ENCODE measurements at places on chromosomes 5 and 9.
A peak's percentile ranks its signal among the peaks of the same experiment; 100 is the strongest.

- no peak for DNase-seq
These were observed 20.5 kb upstream of the MEGF9 start for GRCh38 chr9:120734607-120735410.

DNA sequence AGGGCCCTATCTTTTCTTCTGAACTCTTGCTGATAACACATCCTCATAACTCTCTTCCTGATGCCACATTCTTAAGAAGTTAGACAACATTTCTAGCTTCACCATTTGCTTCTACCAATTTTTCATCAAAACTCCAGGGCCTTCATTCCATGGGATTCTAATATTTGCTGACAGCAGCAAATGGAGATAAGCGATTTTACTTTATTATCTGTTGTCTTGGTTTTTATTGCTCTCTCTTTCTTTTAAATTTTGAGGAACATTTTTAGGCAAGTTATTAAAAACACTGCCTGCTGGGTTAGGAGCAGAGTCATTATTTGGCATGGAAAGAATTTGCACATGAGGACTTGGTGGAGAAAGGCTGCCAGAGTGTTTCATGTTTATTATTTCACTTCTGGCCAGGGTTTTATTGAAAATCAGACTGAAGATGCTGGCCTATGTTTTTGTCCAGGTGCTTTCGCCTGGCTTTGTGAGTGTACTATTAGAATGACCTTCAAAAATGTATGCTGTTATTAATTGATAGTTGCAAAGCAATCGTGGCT is 27.7 kb downstream of the NSG2 start:
- DNase-seq = no peak

- peak; percentile 34 for DNase-seq
These were observed 203.8 kb upstream of the RAI14 start for GRCh38 chr5:34452170-34452828.

DNA sequence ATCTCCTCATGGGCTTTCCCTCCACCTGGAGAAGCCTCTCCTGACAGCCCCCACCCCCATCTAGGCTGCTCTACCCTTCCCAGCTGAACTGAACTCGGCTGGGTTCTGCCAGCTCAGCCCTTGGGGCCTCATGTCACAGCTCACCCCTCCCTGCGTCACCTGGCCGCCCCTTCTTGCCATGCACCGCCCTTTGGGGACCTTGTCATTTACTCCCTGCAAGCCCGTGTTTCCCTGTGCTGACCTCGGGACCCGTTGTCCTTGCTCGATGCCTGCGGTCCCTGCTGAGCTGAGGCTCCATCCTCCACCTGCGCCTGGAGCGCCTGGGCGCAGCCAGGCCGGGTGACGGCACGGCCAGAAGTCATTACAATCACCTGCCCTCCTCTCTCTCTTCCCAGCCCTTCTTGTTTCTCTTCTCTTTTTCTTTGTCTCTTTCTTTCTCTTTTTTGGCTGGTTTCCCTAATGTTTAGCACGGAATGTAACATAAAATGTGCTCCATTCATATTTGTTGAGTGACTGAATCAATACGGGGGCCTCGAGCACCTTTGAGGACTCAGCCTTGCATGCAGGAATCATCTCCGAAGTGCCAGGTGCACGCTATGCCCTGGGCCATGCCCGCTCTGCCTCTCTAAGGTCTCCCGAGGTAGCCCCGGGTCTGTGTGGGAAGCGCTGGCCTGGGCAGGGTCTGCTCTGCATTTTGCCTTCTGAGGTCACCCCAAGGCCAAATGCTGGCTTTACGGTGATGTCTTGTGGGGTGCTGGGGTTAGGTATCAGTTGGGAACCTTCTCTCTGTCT is 48.1 kb upstream of the COL5A1 start:
- DNase-seq = peak; percentile 38

DNA sequence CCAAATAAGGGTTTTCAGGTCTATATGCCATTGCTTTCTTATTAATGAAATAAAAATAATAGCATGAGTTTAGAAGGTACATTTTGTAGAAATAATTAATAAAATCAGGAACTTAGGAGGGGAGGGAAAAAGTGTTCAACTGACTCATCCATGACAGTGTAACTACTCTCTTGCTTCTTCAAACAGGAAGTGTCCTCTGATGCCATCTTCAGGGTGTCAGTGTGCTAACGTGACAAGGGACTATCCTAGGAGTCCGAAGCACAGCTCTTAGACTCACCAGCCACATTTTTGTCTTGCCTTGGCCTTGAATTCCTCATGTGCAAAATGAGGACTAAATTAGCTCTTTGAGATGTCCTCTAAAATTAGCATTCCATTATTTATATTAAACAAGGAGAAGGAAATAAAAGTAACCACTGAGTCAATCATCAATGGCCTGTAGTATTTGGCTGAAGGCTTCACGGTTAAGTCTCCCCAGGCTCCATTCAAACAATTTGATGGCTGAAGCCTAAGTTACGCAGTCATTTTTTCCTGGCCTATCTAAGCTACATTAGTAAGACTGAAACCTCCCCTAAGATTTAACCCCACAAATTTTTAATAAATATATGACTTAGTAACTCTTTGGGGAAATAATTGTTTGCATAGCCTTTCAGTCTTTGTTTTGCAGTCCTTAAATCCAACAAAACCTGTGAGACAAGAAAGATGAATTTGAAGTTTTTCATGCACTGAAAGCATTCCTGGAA is 151.1 kb downstream of the ARL15 start:
- DNase-seq = peak; percentile 44

- DNase-seq = peak; percentile 86
These were observed 237.8 kb upstream of the DAPK1 start for GRCh38 chr9:87259543-87260518.

DNA sequence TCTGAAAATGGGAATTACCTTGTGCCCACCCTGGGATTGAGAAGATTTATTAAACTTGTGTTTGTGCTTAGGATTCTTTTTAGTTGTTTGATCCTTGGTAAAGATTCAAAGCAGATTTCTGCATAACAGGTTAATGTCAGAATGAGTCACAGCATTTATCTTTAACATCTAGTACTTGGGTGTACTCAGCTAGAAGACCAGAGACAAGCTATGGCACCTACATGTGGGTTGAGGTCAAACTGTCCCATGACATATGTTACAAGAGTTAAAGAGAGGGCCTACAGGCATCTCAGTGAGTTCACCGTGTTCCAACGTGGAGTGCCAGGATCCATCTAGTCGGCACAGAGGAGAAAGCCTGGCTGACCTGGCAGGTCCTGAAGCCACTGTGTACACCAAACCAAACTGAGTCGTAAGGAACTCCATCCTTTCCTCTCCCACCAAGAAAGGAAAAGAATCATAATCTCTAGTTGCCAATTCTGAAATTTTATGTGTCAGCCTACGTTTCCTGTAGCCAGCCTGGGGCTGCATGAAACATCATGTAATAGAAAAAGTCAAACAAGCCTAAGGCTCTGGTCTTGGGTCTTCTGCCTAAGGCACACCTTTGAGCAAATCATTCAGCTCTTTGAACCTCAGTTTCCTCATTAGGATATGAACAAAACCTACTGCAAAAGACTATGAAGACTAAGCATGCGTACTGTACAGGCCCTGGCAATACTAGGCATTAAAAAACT is 73.7 kb downstream of the RCL1 start:
- DNase-seq = no peak

- no peak for DNase-seq
These were observed 17.3 kb downstream of the TCF7 start for GRCh38 chr5:134131578-134132350.

DNA sequence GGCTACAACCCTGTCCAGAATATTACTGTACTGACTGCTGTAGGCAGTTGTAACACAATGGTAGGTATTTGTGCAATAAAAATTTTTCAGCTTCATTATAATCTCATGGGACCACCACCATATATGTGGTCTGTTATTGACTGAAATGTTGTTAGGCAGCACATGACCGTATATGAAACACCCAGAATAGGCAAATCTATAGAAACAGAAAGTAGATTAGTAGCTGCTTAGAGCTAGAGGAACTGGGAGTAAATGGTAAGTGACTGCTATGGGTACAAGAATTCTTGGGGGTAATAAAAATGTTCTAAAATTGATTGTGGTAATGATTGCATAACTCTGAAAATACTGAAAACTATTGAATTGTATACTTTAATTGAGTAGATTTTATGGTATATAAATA is 185.7 kb downstream of the ESM1 start:
- no peak for DNase-seq

- DNase-seq = no peak
These were observed 83.5 kb downstream of the COL5A1 start for GRCh38 chr9:134724912-134725604.

- no peak for DNase-seq
These were observed 67.6 kb downstream of the FOXD1 start for GRCh38 chr5:73380710-73381589.

DNA sequence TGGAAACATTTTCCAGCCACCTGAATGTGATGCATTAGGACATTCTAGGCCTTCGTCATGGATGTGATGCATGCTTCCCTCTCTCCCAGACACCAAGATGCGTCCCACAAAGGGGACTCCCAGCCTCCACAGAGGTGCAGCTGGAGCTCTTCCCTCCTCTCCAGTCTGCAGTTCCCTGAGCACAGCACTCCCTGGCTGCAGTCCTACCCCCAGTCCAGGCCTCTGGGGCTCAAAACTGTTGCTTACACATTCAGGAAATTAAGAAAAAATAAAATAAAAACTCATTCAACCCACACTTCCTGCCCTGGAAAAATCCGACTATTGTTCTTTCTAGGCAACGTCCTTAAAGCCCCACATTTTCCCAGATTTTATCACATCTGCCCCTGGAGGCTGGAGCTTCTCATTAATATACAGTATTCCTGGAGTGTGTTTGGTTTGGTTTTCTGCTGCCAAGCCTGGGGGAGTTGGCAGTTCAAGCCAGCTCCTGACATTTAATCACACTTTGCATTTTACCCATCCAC is 78.4 kb upstream of the ICE1 start:
- DNase-seq = no peak

- no peak for DNase-seq
These were observed 87.2 kb downstream of the GLIS3 start for GRCh38 chr9:4212661-4213060.

DNA sequence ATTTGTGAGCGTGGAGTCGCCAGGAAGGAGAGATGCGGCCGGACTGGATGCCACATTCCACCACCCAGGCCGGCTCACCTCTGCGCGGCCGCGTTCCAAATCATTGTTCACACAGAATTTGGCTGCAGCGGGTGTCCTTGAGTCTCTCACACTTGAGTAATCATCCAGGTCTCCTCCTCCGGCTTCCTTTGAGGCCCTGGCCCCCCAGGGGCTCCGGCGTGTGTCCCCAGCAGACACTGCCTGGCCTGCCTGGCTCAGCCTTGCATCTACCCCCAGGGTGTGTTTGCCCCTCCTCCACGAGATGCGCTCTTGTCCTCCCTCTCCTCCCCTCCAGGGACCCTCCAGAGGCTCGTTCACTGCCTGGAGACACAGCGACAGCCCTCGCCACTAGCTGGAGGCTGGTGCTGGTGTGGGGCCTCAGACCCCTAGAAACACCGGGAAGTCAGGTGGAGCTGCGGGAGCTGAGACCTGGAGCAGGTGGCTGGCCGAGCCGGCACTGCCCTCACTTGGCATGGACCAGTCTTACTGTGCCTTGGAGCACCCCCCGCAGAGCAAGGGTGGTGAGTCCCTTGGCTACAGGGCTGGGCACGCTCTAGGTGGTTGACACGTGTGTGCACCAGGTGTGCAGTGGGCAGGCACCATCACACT is 7.0 kb upstream of the SLC9A3 start:
- DNase-seq = no peak

DNA sequence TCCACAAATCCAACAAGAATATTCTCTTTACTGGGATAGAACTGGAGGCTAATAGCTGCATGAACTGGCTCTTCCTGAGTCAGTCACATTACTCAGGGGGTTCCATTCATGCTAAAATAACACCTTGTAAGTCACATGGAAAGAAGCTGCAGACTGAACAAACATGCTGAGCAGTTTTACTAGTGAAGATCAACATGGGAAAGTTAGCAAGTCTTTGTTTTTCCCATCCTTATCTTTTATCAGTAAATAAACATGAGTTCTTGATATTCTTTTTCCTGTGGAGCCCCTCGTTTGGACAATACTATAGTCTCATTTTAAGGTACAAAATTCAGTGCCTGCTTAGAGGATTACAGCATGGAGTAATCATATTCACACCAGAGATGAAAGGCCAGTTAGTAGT is 43.7 kb upstream of the TEK start:
- no peak for DNase-seq

- peak; percentile 66 for DNase-seq
These were observed 271.9 kb downstream of the NSG2 start for GRCh38 chr5:174317256-174317894.

GRCh38 chr5:154181161-154181560 is 9.4 kb upstream of the GALNT10 start:
- DNase-seq = no peak

DNA sequence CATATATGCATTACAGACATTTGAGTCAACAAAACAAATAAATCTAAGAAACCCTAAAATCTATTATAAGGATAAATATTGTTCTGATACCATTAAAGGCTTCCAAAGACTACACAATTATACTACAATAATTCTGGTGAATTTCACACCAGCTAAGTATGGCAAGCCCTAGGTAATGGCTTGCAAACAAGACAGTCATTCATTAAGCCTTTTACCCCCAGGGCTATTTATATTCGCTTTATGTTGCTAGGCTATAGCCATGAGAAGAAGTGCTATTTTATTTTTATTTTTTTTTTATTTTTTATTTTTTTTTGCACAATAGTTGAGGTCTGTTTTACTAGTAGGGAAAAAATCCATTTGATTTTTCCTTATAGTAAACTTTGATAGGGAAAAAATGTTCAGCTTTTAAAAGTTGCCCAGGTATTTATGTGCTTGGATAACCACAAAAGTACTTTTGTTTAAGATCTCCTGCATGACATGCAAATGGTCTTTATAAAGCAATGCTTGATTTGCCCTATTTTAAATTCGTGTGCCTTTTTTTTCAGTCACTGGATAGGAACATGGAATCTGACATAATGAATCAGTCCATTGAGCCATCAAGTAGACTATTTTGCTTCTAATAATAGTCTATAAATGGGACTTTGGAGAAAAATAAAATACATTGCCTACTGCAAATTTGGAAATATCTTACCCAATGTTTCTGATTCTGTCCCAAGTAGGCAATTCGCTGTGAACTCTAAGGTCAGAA is 946.3 kb upstream of the COX7C start:
- no peak for DNase-seq

- DNase-seq = peak; percentile 69
These were observed 51.7 kb downstream of the CCNH start for GRCh38 chr5:87361031-87361445.

- no peak for DNase-seq
These were observed 593.9 kb upstream of the GRAMD2B start for GRCh38 chr5:125829349-125829748.

DNA sequence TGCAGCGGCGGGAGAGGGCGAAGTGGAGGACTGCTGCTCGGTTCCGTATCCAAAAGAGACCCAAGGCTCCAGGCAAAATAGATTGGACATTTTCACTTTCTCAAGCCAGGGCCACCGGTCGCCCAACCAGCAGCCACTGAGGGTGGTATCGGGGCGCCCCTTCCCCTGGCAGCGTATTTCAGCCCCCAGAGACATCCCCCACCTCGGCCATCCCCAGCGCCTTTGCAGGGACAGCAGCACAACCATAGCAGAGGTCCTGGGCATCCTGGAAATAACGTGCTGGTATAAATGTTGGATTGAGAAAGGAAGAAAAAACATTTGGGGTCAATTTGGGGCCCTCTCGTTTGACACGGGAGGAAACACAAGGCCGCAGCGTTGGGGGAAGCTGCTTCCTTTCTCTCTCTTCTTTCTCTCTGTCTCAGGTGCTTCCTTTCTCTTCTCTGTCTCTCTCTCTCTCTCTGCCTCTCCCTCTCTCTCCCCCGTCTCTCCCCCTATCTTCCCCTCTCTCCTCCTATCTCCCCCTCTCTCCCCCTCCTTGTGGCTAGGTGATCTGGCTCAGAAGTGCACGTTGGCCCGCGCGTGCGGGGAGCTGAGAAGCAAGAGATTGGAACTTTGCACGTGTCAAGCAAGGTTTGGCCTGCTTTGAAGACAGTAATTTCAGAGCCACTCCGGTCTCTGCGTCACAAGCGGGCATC is 624 bp upstream of the RETREG1 start:
- DNase-seq = no peak
